ENCODE measurements at places on chromosomes 5 and 9. TPM values are rescaled to one million over a fixed set of nuclear protein-coding genes. Genes with fewer than 3 reads are reported as not detected.

The SHOC1 gene
- 0.04 TPM for polyA plus RNA-seq

GRCh38 chr9:36802201-36802920 is 229.7 kb downstream of the MELK start:
- DNase-seq, result no peak

DNA sequence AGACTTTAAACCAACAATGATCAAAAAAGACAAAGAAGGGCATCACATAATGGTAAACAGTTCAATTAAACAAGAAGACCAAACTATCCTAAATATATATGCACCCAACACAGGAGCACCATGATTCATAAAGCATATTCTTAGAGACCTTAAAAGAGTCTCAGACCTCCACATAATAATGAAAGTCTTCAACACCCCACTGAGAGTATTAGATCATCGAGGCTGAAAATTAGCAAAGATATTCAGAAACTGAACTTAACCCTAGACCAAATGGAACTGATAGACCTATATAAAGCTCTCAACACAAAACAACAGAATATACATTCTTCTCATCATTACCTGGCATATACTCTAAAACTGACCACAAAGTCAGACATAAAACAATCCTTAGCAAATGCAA is 11.7 kb upstream of the SPINK14 start:
- no peak for DNase-seq

DNA sequence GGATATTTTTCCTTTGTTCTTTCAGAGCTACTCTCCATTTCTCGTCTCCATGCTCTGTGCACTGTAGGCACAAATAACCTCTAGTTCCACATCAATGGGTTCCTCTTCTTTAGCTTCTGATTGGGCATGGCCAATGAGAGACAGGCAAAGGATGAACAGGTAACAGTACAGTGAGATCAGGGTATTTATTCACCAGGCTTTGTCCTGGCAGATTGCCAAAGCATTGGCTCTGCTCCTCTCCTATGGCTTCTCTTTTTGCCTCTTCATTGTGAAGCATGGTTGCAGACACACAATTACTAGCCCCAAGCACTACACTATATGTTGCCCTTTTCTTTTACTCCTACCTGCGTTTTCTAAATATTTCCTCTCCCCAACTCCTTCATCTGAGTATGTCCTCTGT is 215.1 kb upstream of the ARRDC3 start:
- DNase-seq, result no peak

The SLC23A1 gene
- polyA plus RNA-seq, result 0.69 TPM

The PCDHGB3 gene
- 1.4 TPM for polyA plus RNA-seq

DNA sequence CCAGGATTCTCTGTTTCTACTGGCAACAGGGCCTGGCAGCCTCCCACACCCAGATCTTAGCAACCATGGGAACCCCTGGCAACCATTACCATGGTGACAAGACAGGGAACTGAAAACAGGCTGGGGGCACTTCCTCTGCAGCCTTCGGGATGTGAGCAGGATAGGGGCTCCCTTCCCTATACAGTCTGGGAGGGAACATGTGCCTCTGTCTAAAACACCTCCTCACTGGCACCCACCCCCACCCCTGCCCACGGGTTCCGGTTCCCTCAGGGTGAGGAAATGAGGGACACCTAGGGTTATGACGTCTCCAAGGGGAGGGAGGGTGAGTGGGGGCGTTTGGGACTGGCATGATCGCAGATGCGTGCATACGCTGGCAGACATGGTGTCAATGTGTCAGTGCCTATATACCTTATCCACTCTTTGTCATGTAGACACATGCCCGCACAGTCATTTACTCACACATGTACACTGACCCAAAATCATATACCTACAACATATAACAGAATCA is 3.0 kb upstream of the DNAJB5 start:
- DNase-seq, result peak; percentile 43

GRCh38 chr5:172855597-172856292 is 21.7 kb downstream of the ERGIC1 start:
- no peak for DNase-seq

DNA sequence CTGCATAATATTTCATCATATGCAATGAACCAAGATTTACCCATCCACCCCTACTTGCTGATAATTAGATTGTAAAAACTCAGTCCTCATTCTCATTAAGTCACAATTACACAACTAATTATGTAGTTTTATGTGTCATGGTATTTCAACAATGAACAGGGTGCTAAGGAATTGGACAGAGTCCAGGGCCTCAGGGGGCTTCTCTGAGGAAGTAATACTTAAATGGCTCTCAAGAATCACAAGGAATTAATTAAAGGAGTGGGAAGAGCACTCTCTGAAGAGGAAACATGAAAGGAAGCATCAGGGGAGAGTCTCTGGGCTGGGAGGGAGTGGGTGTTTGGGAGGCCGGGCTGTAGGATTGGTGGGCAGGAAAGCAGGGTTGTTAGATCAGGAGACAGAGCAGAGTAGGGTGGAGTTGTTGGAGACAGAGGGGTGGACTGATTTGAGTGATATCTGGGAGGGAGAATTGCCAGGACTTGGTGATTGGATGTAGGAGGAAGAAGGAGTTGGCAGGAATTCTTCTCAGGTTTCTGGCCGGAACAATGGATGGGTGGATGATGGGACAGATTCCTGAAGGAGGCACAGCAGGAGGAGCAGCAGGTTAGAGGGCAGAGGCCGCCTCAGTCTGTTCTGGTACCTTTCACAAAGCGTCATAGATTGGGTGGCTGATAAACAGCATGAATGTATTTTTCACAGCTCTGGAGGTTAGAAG is 23.0 kb upstream of the NSG2 start:
- no peak for DNase-seq

DNA sequence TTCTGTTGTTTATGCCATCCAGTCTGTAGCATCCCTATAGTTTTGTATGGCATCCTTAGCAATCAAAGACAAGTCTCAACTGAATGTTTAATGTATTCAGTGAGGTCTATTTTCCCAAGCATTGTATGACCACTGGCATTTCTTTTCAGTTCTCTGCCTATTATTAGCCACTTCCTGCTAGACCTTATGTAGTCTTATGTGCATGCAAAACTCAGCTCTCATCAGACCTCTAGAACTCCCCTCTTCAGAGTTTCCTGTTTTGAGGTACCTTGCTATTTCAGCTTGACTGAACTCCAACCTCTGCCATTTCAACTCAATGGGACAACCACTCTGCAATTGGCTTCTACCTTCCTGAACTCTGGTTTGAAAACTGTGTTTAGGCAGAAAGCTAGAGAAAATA is 113.2 kb downstream of the SLC25A46 start:
- DNase-seq, result no peak

DNA sequence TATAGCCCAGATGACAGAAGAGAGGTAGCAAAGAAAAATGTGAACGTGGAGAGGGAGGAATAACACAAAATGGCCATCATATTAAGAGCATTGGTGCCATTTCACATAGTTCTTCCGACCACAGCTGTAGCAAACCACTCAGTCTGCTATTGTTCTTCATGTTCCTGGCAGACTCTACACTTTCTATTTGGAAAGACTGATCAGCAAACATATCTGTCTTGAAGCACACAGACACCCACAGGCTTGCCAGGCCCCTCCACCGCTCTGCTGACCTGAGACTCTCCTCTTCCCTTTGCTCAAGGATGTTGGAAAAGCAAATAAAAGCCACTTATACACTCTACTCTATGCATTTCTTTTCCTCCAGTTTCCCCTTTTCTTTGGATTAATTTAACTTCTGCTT is 298.0 kb downstream of the FBXL7 start:
- no peak for DNase-seq

DNA sequence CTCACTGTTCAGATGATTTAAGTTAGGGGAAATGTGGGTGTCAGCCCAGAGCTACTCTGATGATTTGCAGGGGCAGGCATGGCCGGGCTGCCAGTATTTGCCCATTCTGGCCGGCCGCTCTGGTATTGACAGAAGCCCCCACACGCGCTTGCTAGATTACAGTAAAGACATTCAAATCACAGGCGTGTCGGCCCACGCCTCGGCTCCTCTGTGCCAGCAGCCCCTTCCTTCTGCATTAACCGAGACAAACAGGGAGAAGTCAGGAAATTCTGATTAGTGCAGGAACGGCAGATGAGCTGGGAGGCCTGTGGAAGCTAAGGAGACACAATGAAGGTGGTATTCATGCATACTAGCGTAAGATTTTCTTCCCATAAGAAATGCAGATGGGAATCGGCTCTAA is 113.3 kb downstream of the CRB2 start:
- DNase-seq, result no peak

The LCN9 gene
- polyA plus RNA-seq, result not detected

DNA sequence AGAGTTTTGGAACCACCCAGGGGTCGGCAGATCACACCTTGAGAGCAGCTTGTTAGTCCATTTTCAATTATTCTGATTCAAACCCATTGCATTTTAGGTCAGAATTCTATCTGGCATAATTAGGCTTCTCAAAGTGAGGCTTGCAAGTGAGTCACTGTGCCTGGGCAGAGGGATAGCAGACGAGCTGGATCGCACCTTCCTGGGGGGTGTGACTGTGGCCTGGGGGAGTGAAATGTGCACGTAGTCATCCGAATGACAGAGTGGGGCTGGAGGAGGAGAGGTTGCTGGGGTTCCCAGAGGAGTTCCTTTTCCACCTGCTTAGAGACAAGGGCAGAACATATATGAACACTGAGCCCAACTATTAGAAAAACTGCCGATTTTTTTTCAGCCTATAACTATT is 31.7 kb downstream of the SPACA9 start:
- DNase-seq, result no peak

- DNase-seq, result no peak
Observed at GRCh38 chr9:112809351-112809848, 58.8 kb downstream of the SNX30 start.

DNA sequence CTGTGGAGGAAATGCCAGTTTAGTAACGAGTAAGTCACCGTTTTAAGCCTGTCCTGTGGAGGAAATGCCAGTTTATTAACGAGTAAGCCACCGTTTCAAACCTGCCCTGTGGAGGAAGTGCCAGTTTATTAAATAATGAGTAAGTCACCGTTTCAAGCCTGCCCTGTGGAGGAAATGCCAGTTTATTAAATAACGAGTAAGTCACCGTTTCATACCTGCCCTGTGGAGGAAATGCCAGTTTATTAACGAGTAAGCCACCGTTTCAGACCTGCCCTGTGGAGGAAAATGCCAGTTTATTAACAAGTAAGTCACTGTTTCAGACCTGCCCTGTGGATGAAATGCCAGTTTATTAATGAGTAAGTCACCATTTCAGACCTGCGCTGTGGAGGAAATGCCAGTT is 18.9 kb upstream of the PDCD6 start:
- DNase-seq, result no peak

GRCh38 chr9:14924230-14925219 is 14.3 kb upstream of the FREM1 start:
- DNase-seq, result no peak

The CARTPT gene
- polyA plus RNA-seq, result not detected

- no peak for DNase-seq
Observed at GRCh38 chr9:90830977-90831376, 29.4 kb downstream of the SYK start.

DNA sequence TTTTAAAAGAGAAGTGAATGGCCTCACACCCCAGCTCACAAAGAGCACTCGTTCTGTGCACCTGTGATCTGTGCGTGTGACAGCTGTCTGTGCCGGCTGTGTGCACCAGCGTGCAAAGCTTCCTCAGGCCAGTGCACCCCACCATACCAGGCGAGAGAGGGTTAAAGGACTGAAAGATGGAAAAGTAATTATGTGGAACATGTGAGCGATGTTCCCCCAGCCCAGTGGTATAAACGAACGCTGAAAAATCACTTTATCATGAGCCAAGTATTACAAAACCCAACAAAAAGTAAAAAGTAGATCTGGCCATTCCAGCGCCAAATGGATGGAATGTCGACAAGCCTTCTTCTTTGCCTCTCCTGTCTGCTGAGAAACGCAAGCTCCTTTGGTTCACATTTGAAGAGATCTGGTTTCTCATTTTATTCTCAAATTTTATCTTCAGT is 53.7 kb downstream of the IPPK start:
- peak; percentile 45 for DNase-seq

DNA sequence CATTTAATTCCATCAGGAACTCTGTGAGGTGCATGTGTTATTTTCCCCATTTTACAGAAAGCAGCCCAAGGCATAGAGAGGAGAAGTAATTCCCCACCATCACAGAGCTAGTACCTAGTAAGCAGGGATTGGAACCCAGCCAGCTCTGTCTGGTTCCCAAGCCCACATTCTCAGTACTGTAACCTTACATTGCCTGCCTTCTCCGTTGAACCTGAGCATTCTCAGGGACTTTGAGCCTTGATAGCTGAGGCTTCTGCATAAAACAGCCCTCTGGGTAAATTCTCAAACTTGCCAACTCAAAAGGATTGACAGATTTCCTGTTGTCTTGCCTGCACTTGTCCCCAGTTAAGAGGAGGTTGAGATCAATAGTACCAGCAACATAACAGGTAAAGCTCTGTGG is 9.2 kb upstream of the GLE1 start:
- DNase-seq, result no peak

The URM1 gene
- polyA plus RNA-seq, result 56.9 TPM

The TMEM174 gene
- not detected for polyA plus RNA-seq

The IL13 gene
- 0.20 TPM for polyA plus RNA-seq

GRCh38 chr9:91033797-91034196 is 232.2 kb downstream of the SYK start:
- no peak for DNase-seq

DNA sequence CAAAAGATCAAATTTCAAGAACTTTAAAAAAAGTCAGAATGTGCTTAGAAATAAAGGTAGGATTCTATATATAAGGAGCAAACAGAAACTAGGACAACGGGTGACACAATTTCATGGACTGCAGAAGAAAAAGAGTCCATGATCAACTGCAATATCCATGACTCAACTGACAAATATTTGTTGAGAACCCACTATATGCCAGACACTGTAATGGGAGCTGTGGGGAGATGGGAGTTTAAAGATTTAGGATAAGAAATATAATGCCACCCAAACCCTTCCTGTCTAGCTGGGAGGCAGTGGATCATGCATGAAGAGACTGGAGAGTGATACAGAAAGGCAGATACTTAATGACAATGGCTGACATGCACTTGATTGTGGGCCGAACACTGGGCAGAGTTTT is 27.6 kb upstream of the CCDC112 start:
- no peak for DNase-seq

The AJM1 gene
- polyA plus RNA-seq, result 2.1 TPM

- no peak for DNase-seq
Observed at GRCh38 chr9:33677961-33678360, 117.4 kb upstream of the PRSS3 start.

DNA sequence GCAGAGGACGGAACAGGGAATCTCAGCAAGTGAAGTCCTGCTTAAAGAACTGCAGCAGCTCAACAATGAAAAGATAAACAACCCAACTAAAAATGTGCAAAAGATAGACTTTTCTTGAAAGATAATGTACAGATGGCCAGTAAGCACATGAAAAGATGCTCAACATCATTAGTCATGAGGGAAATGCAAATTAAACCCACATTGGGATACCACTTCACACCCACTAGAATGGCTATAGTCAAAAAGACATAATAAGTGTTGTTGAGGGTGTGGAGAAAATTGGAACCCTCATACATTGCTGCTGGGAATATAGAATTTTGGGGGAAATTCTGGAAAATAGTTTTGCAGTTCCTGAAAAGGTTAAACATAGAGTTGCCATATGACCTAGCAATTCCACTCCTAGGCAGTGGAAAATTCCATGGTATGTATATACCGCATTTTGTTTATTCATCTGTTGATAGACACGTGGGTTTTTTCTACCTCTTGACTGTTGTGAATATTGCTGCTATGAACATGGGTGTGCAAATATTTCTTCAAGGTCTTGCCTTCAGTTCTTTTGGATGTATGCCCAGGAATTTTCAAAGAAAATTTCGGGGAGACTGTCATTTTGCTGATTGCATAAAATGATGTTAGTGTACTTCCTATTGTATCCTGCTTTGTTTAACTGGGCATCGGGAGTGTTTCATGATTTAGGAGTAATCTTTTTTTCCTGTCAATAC is 7.2 kb downstream of the CNOT8 start:
- no peak for DNase-seq

- no peak for DNase-seq
Observed at GRCh38 chr5:164672931-164673694, 1167.7 kb downstream of the MAT2B start.

Data from muscle of back (tissue), 13 donors.